ENCODE measurements at places on chromosomes 5 and 9.

DNA sequence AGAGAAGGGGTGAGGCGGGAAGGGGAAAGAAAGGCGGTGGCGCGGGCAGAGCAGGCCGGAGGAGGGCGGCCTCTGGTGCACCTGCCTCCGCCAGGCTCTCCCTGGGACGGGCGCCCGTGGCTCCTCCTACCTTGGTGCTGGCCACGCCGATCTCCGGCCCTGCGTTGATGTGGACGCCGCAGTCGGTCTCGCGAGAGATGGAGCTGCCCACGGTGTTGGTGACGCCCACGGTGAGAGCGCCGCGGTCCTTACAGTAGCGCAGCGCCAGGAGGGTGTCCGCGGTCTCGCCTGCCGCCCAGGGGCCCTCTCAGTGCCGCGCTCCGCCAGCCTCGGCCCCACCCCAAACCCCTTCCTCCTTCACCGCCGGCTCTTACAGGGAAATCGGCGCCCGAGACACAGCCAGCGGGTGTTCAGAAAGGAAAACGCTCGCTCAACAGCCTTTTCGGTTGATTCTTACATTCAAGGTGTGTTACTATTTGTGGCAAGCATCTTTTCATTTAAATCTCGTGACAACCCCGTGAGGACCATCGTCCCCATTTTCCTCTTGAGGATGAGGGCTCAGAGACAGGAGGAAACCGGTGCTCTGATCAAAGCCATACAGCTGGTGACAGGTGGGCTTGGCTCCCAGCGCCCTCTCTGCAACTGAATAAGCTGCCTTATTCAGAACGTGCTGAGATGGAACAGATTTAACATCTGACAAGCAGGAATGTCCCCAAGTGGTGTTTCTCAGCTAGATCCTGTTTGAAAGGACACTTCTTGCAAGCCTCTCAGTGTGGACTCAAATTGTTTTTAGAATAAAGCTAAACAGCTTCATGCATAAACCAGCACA, 22.0 kb upstream of the MAPK9 start:
- no peak for DNase-seq

- no peak for DNase-seq
These were observed 82.4 kb upstream of the MIER3 start for GRCh38 chr5:57034201-57034916.

DNA sequence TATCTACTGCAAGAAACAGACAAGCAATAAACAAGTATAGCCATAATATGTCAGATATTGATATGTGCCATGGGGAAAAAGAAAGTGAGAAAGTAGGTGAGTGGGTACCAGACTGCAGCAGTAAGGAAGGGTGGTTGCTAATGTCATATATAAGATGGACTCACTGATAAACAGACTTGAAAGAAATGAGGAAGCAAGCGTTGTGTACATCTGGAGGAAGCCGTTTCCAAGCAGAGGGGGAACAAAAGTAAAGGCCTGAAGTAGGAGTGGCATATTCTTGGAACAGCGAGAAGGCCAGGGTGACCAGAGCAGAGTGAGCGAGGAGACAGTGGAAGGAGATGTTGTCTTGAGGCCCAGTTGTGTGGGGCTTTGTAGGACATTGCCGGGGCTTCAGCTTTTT, 142.2 kb upstream of the MAP3K1 start:
- no peak for DNase-seq

GRCh38 chr5:179824745-179825112, 4.0 kb downstream of the SQSTM1 start:
- no peak for DNase-seq

GRCh38 chr9:86341007-86341491, 13.2 kb downstream of the TUT7 start:
- DNase-seq: no peak

GRCh38 chr9:23635276-23635675, 190.8 kb downstream of the ELAVL2 start:
- no peak for DNase-seq

DNA sequence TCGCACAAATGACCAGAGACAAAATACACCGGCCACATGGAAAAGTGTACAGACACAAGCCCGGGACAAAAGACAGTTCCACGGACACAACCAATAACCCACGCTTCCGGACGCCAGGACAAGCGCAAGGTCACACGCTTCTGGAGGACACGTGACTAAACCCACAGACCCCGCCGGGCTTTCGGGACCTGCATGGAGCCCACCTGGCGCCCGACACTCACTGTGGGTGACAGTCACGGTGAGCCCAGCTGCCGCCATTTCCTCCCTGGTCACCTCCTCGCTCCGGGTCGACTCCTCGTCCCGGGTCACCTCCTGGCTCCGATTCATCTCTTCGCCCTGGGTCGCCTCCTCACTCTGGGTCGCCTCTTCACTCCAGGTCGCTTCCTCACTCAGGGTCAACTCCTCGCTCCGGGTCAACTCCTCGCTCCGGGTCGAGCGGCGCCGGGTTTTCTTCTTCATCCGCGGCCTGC, 470 bp downstream of the BAG1 start:
- no peak for DNase-seq

DNA sequence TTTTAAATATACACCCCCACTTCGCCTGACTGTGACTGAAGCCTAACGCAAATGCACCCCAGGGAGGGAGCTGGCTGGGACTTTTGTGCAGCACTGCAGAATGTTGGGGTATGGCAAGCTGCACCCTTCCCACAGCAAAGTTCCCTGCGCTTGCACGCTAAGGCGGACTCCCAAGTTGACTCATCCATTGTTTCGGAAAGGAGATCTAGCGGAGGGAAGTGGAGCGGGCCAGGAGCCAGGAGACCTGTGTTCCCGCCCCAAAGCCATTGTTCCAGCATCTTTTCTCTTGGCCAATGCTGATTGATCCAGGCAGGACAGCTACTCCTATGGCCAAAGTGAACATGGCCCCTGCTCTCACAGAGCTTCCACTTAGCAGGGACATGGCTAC, 202.9 kb downstream of the AOPEP start:
- no peak for DNase-seq

Measured in NT2/D1 (cell line).